ENCODE measurements at places on chromosomes 12 and 14.

GRCh38 chr12:91252341-91252740 lies 69.7 kb upstream of the DCN start:
- DNase-seq = no peak

- DNase-seq = no peak
These were observed 332.0 kb downstream of the CACNA1C start for GRCh38 chr12:2384533-2385351.

DNA sequence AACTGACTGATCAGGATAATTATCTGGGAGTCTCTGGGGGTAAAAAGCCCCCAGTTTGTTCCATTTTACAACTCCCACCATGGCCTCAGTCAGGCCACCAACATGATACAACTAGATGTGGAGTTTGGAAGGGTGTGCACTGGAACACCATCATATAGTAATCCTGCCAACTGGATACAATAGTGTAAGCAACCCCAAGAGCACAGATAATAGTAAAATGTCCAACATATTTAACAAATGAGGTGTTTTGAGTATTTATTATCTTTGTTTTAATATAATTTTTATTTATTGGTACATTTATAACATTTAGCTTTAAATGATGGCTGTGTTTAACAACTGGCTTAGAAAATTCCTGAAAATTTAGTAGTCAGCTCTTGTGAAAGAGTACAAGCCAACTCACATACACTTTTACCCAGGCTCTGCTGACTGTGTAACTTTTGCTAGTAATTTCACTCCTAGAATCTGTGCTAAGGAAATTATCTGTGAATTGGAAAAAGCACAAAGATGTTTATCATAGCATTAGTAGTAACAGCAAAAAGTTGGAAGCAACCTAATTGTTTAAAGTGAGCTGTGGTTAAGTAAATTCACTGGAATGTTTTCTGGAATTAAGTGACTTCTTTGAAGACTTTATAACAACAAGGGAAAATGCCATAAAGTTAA lies 196.8 kb downstream of the RAD51B start:
- no peak for DNase-seq

GRCh38 chr14:36012621-36013020 lies 163.9 kb downstream of the PTCSC3 start:
- no peak for DNase-seq

DNA sequence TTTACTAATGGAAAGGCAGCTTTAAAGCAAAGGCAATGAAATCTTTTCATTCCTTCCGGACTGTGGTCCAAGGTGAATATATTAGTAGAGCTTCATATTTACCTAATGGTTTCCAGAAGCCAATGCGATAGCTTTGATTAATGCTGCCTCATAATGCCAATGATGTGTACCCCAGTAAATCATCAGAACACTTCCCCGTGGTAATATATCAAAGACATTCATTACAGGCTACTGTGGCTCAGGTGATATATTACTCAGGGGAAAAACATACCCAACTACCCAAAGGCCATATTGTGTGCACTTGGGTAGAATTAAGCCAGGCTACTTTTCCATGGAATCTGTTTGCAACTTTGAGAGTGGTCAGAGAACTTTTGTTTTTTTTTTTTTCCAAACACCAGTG lies 69.4 kb upstream of the DACT1 start:
- DNase-seq = no peak

DNA sequence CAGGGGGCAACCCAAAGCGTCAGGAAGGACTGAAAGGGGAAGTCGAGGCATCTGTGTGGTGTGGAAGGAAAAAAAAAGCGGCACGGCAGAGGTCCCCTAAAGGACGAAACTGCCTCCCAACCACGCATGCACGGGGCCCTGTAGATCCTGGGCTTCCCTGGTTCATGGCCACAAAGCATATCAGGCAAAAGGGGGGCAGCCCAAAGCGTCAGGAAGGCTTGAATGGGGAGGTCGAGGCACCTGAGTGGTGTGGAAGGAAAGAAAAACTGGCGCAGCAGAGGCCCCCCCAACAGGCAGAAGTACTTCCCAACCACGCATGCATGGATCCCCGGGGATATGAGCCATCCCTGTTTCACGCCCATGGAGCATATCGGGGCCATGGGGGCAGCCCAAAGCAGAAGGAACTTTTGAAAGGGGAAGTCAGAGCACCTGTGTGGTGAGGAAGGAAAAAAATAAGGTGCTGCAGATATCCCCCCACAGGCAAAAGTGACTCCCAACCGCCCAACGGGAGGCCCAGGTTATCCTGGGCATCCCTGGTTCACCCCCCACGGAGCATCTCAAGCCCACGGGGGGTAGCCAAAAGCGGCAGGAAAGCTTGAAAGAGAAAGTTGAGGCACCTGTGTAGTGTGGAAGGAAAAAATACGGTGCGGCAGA lies 581.2 kb downstream of the ALG10 start:
- no peak for DNase-seq

DNA sequence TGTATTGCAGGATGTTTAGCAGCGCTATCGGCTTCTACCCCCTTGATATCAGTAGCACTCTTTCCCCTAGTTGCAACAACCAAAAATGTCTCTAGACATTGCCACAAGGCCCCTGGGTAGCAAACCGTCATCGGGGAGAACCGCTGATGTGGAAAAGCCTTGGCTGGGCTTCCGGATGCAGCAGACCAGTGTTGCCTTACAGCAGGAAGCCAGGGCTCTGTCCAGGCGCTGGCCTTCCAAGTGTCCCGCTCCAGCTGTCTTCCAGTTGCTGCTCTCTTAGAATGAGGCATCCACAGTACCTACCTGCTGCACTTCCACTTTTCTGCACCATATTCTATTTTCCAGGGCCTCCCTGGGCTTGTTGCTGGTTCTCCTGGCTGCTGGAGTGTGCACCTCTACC lies 22.6 kb upstream of the SLC10A1 start:
- no peak for DNase-seq

- no peak for DNase-seq
These were observed 53.7 kb downstream of the CCDC88C start for GRCh38 chr14:91363776-91364523.

GRCh38 chr12:52951126-52951525 lies 2.2 kb downstream of the KRT18 start:
- no peak for DNase-seq

GRCh38 chr14:104431351-104431928 lies 148.1 kb upstream of the C14orf180 start:
- no peak for DNase-seq

- no peak for DNase-seq
These were observed 500.4 kb downstream of the GALC start for GRCh38 chr14:87492561-87492960.

DNA sequence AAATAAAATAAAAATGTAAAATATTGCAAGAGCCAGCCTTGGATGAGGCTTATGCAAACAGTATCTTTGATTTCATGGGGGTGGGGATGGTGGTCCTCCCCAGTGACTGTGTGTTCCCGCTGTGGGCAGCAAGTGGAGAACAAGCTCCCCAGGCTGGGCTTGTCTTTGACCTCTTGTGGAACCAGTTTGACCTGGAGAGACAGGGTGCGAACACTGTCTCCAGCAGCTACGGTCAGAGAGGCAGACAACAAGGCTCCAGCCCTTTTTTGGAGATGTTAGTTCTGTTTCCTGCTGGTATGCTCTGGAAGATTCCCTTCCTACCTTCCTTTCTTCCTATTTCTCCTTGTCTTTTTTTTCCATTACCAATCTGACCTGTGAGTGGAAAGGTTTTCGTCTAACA lies 21.8 kb upstream of the WSCD2 start:
- DNase-seq = no peak

- DNase-seq = no peak
These were observed 15.3 kb downstream of the ARID4A start for GRCh38 chr14:58313699-58314098.

Data from CMK (cell line).